ENCODE measurements at places on chromosomes 11 and 22.

DNA sequence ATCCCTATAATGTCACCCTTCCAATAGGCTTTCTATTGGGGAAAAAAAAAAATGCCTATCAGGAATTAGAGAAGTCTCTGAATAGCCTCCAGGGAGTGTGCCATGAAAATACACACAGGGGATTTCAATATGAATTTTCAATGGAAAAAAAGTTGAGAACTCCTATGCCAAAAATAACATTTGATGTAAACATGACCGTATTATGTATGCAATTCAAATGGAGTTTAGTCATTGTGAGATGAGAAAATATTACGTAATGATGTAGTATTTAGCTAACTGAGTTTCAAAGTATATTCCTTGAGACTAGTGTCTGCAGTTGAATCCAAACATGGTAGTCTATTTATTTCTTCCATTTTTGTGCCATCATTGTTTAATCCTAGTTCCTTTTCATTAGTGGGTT, 182.3 kb downstream of the BLID start:
- DNase-seq, result no peak

DNA sequence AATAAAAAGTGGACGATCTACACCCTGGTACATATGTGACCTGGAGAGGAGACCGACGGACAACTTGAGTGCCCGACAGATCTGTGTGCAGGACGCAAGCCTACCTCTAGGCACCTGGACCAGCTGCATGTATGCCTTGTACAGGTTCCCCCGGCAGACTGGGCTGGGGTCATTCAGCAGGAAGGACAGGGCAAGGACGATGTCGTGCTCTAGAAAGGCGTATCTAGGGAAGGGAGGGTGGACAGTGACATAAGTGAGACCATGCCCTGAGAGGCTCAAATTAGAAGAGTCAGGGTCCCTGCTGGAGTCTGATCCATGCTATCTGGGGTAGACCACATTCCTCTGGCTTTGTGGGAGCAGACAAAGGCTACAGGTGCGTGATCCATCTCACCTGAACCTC, 7.9 kb downstream of the RSPH14 start:
- no peak for DNase-seq

DNA sequence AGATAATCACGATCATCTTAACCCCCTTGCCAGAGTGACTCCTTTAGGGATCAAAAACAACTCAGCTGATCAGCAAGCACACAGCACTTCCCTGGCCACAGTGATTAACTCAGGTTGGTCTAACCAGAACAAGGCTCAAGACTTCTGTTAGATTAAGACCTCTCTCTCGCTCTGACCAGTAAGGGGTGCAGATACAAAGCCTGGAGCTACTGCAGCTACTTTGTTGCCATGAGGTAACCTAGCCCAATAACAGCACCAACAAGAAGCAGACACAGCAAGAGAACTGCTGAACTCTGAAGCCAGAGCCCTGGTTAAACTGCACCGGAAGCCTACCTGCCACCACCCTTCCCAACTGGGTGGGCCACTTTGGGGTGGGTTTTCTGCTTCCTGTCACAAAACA, 42.0 kb downstream of the LINC01488 start:
- no peak for DNase-seq

DNA sequence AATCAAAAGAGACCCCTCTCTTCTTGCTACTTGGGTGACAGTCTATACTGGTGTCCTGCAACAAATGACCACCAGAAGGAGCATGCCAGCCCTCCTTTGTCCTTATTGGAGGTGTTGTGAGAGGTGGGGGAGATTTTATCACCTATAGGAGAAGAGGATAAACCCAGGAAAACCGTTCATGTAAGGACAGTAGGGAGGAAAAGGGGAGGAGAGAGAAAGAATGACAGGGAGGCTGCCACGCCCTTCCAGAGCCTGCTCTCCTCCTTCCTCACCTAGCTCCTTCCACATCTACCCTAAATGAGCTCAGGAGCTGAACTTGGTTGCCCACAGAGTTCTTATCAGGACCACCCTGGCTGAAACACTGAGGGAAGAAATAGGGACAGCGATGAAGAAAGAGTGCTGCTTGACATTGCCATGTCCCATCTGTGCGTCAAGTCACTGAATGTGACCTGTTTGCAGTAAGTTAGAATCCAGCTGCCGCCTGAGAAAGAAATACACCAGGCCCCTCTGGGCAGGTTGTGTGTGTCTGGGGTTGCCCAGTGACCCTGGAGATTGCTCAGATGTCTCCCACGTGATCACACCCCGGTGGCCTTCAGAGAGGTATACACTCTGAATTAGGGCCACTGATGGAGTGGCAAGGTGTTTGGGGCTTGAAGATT, 40.4 kb upstream of the ETS1 start:
- peak; percentile 81 for DNase-seq

- no peak for DNase-seq
Measured at GRCh38 chr11:123523539-123523938, 93.5 kb downstream of the GRAMD1B start.

DNA sequence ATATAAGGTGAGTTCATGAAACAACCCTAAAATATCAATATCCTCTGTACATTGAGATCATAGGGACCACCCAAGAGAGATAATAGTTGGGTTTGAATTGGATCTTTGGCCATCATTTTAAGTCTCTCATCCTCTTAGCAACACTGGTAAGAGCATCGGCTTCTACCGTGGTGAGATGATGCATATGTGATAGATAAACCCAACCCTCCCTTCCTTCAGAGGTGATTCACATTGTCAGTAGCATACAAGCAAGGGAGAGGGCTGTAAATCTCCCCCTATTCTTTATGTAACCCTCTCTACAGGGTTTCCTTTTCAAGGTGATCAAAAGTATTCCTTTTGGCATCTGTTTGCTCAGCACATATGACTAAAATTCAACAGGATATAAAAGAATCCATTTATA, 102.4 kb upstream of the MTMR2 start:
- no peak for DNase-seq

GRCh38 chr22:48515571-48516200, 1312.0 kb downstream of the BRD1 start:
- no peak for DNase-seq

DNA sequence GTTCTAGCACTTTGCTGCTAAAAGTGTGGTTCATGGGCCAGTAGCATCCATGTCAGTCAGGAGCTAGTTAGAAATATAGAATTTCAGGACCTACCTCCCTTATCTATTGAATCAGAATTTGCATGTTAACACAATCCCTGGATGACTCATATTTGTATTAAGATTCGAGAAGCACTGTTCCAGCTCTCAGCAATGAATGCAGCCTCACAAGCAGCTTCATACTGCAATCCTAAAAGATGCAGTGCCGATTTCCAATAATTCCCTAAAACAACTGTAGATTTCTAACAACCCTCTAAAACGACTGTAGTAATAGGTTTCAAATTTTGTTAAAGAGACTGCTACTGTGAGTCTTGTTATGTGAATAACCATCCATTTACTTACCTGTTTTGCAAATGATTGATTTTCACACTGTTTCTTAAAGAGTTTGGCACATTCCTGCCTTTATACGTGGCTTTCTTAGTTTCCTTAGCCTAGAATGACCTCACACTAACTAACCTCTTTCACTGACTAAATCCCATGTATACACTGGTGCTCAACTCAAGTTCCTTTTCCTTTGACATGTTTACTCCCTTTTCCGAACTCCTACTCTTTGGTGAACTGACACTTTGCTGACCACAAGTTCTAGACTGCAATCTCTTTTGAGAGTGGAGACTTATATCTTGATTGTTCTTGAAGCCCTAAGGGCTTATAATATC, 511.8 kb downstream of the METTL15 start:
- DNase-seq, result no peak

DNA sequence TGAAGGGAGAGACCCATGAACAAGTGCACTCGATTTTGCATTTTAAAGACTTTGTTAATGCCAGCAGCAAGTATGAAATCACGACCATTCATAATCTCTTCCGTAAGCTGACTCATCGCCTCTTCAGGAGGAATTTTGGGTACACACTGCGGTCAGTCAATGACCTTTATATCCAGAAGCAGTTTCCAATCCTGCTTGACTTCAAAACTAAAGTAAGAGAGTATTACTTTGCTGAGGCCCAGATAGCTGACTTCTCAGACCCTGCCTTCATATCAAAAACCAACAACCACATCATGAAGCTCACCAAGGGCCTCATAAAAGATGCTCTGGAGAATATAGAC, 5.9 kb downstream of the SERPIND1 start:
- DNase-seq, result no peak

DNA sequence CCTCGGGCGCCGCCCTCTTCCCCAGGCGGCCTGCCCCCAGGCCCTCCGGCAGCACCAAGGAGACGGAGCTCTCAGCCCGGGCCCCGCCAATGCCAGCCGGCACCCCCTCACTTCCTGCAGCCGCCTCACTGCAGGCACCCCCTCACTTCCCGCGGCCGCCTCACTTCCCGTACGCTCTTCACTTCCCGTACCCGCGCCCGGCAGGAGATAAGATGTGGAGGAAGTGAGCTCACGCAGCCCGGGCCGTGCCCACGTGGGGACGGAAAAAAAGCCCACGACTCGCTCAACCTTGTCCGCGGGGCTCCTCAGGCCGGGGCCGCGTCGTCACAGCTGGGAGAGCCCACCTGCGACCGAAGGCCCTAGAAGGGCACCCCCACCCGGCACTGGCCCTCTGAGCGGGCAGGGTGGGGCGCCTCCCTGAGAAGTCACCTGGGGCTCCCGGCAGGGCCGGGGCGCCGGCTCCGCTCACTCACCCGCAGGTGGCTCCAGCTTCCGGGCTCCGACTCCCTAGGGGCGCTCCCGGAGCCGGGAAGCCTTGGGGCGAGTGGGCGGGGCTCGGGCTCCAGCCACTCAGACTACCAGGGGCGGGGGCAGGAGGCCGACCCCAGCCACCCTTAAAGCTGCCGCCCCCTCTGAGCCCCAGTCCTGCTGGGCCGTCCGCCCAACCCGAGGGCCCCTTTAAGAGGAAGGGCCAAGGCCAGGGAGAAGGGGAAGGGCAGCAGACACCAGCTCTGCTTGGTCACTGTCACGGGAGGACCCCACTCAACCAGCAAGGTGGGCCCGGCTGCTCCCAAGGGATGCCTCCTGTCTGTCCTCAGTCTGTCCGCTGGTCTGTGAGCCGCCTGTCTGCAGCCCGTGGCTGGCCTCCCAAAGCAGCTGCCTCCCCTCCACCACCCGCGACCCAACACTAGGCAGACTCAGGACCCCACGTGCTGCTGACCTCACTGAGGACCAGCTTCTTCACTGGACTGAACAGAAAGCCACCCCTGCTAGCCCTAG, 31.4 kb downstream of the PISD start:
- DNase-seq, result peak; percentile 90

GRCh38 chr22:48175721-48176120, 1413.3 kb downstream of the TBC1D22A start:
- DNase-seq, result no peak

GRCh38 chr22:25094579-25094978, 105.1 kb upstream of the CRYBB3 start:
- no peak for DNase-seq

GRCh38 chr11:122100756-122101080, 15.3 kb downstream of the BLID start:
- no peak for DNase-seq

GRCh38 chr11:81857386-81857785, 876.3 kb downstream of the FAM181B start:
- no peak for DNase-seq

GRCh38 chr11:62611705-62612365, 740 bp downstream of the EML3 start:
- DNase-seq, result peak; percentile 77

- DNase-seq, result no peak
Measured at GRCh38 chr11:72328366-72329224, 84.6 kb upstream of the PHOX2A start.

- no peak for DNase-seq
Measured at GRCh38 chr11:17781221-17781620, 46.6 kb downstream of the KCNC1 start.

GRCh38 chr11:61694602-61694939, 14.4 kb downstream of the DAGLA start:
- DNase-seq, result no peak

GRCh38 chr11:14054116-14055107, 91.9 kb downstream of the SPON1 start:
- no peak for DNase-seq

DNA sequence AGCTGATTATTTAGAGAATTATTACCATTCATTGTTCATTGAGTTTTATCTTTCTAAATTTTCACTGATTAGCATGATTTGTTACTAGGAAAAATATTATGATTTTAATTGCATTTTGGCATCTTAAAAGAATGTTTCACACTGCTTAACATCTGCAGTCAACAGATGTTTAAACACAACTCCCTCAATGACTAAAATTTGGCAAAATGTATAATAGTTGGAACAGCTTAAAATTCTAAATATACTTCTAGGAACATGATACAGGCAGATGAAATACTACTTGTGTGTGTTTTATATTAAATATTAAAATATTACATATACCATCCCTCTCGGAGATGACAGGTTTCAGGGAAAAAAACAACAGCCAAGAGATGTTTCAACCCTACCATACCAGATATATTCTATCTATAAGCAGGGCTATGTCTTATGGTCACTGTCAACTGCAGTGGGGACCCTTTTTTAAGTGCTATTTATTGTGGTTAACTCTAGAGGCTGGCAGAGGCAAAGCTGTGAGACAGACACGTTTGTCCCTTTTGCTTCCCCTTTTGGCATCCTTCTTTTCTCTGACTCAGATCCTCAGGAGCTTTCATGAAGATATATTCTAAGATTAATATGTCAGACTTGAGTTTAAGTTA, 81.9 kb downstream of the BDNF start:
- no peak for DNase-seq

DNA sequence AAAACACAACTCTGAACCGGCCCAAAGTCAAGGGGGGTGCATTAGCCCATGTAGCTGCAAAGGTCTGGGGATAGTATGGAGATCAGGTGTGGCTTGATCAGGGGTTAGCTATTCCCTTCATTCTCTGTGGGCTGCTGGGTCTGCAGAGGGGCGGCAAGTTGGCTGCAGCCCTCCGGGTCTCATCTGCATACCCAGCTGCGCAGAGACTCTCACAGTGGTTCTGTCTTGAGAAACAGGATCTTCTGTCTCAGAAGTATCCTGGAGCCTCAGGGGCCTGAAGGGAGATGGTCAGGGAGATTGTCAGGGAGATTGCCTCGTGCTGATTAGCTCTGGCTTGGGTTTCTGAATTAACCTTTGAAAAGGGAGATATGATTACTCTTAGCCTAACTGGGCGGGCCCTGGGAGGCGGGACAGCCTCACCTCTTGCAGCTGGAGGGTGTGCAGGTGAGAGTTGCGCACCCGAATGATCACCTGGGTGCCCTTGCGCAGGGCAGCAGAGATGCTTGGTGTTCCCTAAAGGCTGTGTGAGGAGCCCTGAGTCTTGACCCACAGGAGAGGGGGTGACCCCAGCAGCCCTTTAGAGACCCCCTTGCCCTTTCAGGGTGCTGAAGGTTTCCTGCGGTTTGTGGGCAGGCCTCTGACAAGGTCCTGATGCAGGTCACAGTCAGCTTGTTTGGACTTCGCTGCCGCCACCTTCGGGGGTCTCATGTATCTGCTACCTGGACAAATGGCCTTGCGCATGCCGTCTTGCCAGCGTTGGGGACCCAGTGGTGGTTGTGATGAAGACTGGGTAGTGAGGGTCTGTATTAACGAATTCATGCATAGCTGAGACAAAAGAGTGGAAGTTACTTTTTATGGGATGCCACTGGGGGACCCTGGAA, 7.3 kb downstream of the ARHGAP8 start:
- DNase-seq, result no peak
